ENCODE measurements at places on chromosomes 2 and 18.
A peak's percentile ranks its signal among the peaks of the same experiment; 100 is the strongest.

GRCh38 chr2:236862526-236862925 lies 223.2 kb upstream of the COPS8 start:
- DNase-seq, result no peak

GRCh38 chr18:67280486-67281242 lies 235.9 kb downstream of the DSEL start:
- no peak for DNase-seq

DNA sequence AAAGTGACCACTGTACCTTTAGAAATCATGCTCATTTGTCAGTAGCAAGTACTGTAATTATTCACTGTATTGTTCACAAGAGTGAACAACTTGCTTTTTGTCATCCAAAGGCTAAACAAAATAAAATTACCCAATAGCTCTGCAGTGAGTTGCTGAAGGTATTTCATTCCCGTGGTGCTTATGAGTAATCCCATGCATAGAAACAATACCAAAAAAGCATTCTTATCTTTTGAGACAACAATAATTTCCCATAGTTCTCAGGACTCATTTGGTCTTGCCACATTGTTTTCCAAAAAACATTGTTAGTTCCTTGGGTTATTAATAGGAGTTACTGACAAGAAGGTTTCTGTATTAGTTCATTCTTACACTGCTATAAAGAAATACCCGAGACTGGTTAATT lies 503.2 kb upstream of the FAM98A start:
- DNase-seq, result no peak

- no peak for DNase-seq
Observed at GRCh38 chr2:190744041-190744440, 95.2 kb downstream of the NAB1 start.

- no peak for DNase-seq
Observed at GRCh38 chr18:8938817-8939216, 163.7 kb upstream of the NDUFV2 start.

GRCh38 chr2:212299943-212300342 lies 238.7 kb downstream of the ERBB4 start:
- no peak for DNase-seq

- DNase-seq, result no peak
Observed at GRCh38 chr2:235945608-235946140, 222.5 kb downstream of the GBX2 start.

GRCh38 chr2:173358616-173359015 lies 3.9 kb downstream of the CDCA7 start:
- no peak for DNase-seq

- no peak for DNase-seq
Observed at GRCh38 chr2:46779447-46779941, 136.1 kb downstream of the MCFD2 start.

GRCh38 chr2:47560107-47560819 lies 157.3 kb downstream of the MSH2 start:
- DNase-seq, result no peak

DNA sequence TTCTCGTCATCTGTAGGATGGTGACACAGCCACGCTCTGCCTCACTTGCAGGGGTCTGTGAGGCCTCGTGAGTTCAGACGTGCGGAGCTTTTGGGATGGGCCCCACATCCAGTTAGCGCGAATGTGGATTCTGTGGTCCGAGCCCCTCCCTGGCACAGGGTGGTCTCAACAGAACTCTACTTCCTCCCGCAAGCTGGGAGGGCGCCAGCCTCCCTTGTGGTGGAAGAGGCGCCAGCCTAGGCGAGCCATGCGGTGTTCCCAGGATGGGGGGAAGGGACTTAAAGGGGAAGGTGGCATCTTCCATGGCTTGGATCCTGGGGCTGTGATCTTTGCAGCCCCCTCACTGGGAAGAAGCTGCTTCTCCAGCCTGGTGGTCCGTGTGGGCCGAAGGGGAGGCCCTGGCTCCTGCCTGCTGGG lies 1.4 kb downstream of the SNORC start:
- DNase-seq, result no peak

- no peak for DNase-seq
Observed at GRCh38 chr2:40034198-40034597, 255.1 kb upstream of the THUMPD2 start.

- no peak for DNase-seq
Observed at GRCh38 chr2:224957540-224958461, 84.5 kb downstream of the DOCK10 start.

DNA sequence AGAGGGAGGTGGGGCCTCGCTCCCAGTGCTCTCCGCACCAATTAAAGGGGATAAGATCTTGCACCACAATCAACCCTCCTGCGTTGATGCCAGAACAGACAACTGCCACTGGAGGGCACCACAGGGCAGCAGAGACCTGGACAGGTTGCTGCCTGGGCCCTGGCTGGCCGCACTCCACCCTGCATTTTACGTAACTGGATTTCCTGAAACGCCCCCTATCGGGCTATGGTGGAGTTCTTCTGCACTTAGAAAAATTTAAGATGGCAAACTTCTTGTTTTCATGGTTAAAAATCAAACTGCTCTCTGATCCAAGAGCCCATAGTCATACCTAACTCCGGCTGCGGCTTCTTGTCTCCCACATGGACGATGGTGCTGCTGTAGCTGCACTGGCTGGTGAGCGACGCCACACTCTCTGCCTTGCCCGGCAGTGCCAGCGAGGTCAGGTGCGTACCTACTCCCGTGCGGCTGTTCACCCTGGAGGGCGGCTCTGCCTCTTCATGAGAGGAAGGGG lies 16.8 kb upstream of the HES6 start:
- peak; percentile 84 for DNase-seq

DNA sequence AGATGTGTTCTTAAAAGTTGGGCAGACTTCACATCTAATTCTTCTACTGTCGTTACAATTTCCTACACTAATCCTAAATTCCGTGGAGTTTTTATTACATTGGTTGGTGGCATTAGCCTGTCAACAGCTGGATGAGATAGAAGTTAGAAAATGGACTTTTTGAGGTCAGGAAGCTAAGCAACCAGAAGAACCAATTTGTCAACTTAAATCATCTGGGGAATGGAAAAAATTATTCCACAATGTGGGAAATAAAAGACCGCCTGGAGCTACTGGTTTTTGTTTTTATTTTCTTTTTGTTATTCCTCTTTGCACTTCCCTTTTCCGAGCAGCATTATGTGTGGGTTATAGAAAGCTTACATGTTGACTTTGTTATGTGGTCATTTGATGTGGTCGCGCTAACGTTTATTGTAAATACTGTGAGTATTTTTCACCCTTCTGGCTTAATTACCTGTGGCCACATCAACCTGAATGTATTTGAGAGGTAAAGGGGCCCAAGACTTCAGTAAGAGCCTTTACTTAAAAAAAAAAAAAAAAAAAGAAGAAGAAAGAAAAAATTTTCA lies 75.3 kb downstream of the PTPRM start:
- DNase-seq, result no peak

DNA sequence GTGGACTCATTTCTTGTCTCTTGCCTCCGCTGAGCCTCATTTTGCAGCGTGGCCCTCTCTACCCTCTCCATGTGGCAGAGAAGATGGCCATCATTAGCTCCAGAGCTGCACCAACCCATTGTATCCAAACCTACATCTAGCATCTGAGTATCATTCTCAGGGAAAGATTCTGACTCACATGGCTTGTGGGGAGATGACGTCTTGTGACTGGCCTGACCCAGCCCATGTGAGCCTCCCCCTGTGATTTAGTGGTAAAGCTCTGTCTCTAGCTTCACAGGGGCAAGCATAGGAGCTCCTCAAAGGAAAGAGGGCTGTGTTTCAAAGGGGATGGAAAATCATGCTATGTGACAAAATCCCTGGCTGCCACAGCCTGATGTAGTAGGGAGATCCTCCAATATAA lies 87.4 kb upstream of the RBMS1 start:
- DNase-seq, result no peak

DNA sequence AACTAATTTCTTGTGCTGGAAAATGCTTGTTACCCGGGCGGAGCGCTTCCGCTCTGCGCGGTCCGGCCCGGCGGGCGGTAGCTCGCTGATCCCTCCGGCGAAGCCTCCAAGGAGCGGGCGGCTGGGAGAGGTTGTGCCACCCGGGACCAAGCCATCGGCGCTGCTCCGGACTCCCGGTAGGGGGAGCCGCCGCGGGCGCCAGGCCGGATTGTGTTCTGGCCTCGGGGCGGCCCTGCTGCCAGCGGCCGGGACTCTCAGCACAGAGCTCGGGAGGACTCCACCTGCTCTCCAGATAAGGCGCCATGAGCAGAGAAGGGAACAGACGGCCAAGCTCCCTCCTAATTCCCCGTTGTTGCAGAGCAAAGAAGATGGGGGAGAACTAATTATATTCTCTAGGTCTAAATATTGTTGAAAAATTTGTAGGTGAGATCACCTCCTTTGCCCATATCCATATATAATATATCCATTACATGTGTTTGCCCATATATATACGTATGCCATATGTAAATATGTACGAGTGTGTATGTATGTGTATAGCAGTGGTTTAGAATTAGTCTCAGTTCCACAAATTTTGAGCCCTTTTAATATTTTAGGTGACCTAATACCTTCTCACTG lies 13.8 kb upstream of the SATB2 start:
- DNase-seq, result peak; percentile 66
